SK-MEL-5 (cell line): ENCODE measurements at places on chromosomes 2 and 18. TPM values are rescaled to one million over a fixed set of nuclear protein-coding genes. Genes with fewer than 3 reads are reported as not detected.

GRCh38 chr2:74515981-74516633, 1.9 kb downstream of the TLX2 start:
- no peak for DNase-seq

GRCh38 chr2:199855812-199856211, 4.8 kb upstream of the FTCDNL1 start:
- DNase-seq = no peak

- peak; percentile 90 for DNase-seq
Observed at GRCh38 chr2:38115216-38116032, 39.5 kb upstream of the CYP1B1 start.

DNA sequence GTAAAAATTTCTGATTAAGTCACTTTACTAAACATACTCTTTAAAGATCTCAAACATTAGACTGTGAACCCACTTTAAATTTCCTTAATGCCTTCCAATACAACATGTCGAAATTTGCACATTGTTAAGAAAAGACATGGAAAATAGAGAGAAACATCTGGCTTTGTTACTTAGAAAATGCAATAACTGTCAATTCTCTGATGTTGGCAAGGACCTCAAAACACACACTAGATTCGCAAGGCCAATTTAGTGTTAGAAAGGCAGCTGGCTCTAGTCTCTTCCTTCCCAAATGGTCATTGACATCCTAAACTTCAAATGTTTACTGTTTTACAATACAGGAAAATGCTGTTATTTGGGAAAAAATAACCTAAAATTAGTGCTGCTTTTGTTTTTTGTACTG, 110.6 kb downstream of the UPP2 start:
- DNase-seq = no peak

GRCh38 chr2:234420408-234420807, 76.5 kb downstream of the ARL4C start:
- DNase-seq = no peak

DNA sequence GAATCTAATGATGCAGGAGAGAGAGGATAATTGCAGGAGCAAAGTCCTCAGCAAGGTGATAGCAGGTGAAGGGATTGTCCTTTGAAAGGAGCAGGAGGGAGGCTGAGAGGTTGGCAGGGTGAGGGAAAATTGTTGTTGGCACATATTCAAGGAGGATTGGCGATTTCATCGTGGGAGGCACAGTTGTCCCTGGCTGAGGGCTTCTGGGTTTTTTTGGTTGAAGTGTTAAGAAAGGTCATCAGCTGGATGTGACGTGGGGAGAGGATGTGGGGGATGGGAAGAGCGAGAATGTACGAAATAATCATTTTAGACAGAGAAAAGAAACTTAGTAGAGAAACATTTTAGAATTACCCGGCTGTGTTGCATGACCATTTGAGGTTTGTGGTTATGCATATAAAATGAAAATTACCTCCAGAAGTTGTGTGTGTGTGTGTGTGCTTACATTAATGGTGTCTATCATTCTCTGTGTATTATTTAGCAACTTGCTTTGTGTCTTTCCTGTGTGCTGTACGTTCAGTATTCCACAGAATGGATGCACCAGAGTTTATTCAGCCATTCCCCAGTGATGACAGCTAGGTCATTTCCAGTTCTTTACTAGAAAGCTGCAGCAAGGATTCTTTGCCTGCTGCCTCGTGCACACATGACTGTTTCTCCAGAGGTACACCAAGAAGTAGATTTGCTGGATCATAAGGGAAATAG, 67.6 kb downstream of the SDC1 start:
- no peak for DNase-seq

- DNase-seq = no peak
Observed at GRCh38 chr2:15751477-15751876, 159.8 kb downstream of the DDX1 start.

CARF gene
- 4.3 and 6.9 TPM in 2 replicates for total RNA-seq

HMSD gene
- not detected in 2 replicates for total RNA-seq

C2orf92 gene
- 0.19 and 0.21 TPM in 2 replicates for total RNA-seq

OTOS gene
- not detected in 2 replicates for total RNA-seq
